ENCODE measurements at places on chromosomes 4 and X.

DNA sequence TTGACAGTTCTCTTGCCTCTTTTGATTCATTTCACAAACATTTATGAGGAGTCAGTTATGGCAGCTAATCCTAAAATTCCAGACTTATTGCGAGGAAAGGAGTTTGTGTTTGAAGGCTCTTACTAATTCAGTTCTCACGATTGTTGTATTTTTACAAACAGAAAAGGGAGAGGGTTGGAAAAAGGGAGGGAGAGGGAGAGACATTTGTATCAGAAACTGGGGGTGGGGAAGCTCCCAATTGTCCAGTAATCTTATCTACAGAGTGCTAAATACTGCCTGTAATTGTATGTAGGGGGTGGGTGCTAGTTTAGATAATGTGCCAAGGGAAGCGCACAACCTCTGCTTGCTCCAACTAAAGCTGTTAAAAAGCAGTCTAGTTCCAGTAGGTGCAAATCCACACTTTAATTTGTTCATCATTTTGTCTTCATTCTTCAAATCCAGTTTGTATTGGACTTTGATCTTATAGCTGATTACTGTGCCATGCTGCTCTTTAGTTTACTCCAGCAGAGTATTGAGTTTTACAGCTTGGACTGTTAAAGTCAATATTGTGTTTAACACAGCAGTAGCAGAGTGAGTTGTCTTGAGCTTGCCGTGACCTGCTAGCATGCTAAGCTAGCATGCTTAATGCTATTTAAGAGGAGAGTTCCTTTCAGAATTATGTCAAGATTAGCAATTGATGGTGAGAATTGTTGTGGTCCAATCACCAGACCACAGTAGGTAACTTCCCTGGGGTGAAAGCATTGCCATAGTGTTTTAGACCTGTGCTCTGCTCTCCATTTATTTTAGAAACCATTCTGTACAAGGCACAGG, 13.9 kb downstream of the FNIP2 start:
- no peak for DNase-seq
- no peaks in the 10 kb centered on the region for H3K27me3 ChIP-seq
- H3K36me3 ChIP-seq = no peaks in the 10 kb centered on the region
- H3K4me1 ChIP-seq = no peaks in the 10 kb centered on the region

DNA sequence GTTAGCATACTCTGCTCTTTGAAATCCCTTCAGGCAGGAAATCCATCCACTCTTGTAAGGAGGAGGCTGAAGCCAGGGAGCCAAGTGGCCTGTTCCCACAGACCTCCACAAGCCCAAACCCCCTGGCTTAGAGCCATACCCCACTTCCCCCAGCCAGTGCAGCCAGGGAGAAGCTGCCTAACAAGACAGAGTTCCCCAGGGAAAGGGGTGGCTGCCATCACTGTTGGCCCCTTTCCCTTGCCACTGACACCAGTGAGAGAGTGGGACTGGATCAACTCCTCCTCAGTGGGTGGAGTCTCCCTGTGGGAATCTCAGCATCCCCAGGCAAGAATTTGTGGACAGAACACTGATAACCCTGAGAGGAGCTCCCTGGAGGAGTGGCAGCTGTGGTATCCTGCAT, 389.4 kb downstream of the PABPC4L start:
- no peaks in the 10 kb centered on the region for H3K27me3 ChIP-seq
- DNase-seq = no peak
- no peak overlapping the region for H3K4me3 ChIP-seq
- no peaks in the 10 kb centered on the region for H3K4me1 ChIP-seq
- H3K27ac ChIP-seq = no peak overlapping the region

GRCh38 chrX:29665532-29665931, 549.8 kb upstream of the MAGEB2 start:
- no peaks in the 10 kb centered on the region for H3K36me3 ChIP-seq
- DNase-seq = no peak
- H3K4me1 ChIP-seq = no peaks in the 10 kb centered on the region
- H3K4me3 ChIP-seq = no peak overlapping the region

GRCh38 chr4:80322716-80323115, 12.8 kb upstream of the CFAP299 start:
- no peak for DNase-seq
- H3K4me3 ChIP-seq = no peak overlapping the region

- no peaks in the 10 kb centered on the region for H3K4me1 ChIP-seq
- no peak for DNase-seq
- H3K36me3 ChIP-seq = no peaks in the 10 kb centered on the region
- no peaks in the 10 kb centered on the region for H3K27me3 ChIP-seq
These were observed 170.0 kb upstream of the GYPA start for GRCh38 chr4:144310535-144310934.

DNA sequence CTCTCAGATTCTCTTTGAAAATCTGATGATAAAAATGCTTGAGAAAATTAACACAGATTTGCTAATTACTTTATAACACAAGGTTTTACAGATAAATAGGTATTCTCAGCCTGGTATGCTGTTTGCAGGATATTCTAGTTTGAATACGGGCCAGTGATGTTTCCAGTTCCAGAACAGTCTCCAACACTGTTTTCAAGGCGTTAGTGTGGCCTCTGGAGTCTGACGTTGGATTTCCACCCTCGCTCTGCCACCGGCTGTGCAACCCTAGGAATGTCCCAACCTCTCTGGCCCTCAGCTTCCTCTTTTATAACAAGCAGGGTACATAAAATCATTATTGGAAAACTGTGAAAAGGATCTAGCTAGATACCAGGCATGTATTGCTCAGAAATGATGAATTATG, 23.8 kb upstream of the CYP4V2 start:
- DNase-seq = no peak
- H3K36me3 ChIP-seq = no peaks in the 10 kb centered on the region
- H3K27me3 ChIP-seq = no peaks in the 10 kb centered on the region
- H3K27ac ChIP-seq = no peak overlapping the region

- no peak for DNase-seq
- no peaks in the 10 kb centered on the region for H3K36me3 ChIP-seq
- no peak overlapping the region for H3K27ac ChIP-seq
- no peaks in the 10 kb centered on the region for H3K27me3 ChIP-seq
- no peak overlapping the region for H3K4me3 ChIP-seq
- H3K4me1 ChIP-seq = no peaks in the 10 kb centered on the region
These were observed 357.2 kb upstream of the FAM241A start for GRCh38 chr4:111788099-111788498.

DNA sequence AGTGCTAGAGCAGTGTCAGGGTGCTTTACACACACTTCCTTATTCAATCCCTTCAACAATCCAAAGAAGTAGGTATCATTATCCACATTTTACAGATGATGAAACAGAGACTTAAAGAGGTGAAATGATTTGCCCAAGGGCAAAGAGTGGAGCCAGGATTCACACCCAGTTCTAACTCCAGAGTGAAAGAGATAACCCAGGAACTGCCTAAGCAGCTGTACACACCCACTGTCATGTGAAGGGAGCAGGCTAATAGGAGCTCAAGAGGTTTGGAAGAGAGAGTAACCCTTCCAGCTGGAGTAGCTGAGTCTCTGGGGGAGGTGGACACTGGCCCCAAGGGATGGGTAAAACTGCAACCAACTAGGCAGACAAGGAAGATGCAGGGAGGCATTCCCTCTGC, 92.5 kb downstream of the FBXL5 start:
- H3K36me3 ChIP-seq = peaks cover 23% of the 10 kb centered on the region
- H3K27ac ChIP-seq = no peak overlapping the region
- DNase-seq = no peak
- no peak overlapping the region for H3K4me3 ChIP-seq

DNA sequence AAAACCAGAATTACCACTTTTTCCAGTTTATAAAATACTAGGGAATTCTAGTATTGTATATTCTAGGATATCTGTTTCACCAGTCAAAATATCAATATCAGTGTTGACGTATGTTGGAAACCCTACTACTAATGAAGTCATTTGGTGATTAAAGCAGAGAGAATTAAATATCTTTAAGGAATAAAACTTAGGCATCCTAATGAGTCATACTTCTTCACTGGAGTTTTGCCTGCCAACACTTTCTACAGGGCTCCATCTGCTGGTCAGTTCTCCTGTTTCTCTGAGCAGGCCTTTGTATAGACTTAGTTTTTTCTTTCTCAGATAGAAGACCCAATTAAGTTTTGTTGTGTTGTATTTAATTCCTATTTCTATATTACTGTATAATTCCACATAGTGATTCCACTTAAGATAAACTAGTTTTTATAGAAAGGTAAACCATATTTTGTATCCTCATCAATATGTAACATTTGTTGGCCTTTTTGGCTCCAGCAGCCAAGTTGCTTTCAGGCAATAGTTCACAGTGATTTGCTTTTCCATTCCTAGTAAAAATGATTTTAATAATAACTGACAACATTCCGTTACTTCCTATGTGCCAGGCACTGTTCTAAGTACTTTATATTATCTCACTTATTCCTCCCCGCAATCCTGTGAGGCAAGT, 3.5 kb downstream of the AP1AR start:
- no peak overlapping the region for H3K27ac ChIP-seq
- no peaks in the 10 kb centered on the region for H3K27me3 ChIP-seq

DNA sequence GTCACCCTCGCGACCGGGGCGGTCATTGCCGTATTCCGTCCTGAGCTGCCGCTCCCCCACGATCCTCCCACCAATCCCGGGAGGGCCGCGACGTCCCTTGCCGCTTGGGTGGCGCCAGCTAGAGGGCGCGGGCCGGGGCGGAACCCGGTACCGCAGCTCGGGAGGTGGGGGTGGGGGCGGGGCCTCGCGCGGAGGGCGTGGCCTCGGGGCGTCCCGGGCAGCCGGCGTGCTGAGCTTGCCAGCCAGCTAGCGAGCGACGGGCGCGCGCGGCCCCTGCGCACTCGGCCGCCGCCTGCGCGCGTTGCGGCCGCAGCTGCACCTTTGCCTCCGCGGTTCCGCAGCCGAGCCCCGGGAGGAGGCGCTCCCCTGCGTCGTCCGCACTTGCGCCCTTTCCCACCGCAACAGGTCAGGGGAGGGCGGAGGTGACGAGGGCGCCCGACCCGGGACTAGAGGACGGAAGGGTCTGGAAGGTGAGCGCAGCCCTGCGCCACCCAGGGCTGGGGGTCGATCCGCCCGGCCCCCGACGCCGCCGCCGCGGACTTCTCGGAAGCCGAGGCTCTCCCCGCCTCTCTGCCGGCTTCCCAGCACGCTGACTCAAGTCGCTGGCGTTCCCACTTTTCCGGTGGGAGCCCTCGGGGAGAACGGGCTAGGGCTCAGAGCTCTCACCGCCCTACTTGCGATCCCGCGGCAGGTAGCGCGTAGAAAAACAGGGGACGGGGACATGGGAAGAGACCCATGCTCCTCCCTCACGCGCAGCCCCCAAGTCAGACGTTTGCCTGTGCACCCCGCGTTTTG, at the start of gene AFF1:
TSS of gene AFF1 (plus strand) at position 241 of the 795 bp plus-strand sequence. CDS start 13,523 bp downstream, outside the sequence.
- H3K27me3 ChIP-seq = no peaks in the 10 kb centered on the region
- peaks cover 4% of the 10 kb centered on the region for H3K36me3 ChIP-seq
- H3K4me1 ChIP-seq = peaks cover 51% of the 10 kb centered on the region
- peak within 1 kb of the TSS; percentile 98 for H3K4me3 ChIP-seq
- peak; percentile 91 for DNase-seq
- H3K27ac ChIP-seq = peak within 1 kb of the TSS; percentile 98

- H3K4me1 ChIP-seq = no peaks in the 10 kb centered on the region
- no peaks in the 10 kb centered on the region for H3K27me3 ChIP-seq
- no peaks in the 10 kb centered on the region for H3K36me3 ChIP-seq
- H3K27ac ChIP-seq = no peak overlapping the region
These were observed 38.9 kb downstream of the TRIML1 start for GRCh38 chr4:188177997-188178675.

DNA sequence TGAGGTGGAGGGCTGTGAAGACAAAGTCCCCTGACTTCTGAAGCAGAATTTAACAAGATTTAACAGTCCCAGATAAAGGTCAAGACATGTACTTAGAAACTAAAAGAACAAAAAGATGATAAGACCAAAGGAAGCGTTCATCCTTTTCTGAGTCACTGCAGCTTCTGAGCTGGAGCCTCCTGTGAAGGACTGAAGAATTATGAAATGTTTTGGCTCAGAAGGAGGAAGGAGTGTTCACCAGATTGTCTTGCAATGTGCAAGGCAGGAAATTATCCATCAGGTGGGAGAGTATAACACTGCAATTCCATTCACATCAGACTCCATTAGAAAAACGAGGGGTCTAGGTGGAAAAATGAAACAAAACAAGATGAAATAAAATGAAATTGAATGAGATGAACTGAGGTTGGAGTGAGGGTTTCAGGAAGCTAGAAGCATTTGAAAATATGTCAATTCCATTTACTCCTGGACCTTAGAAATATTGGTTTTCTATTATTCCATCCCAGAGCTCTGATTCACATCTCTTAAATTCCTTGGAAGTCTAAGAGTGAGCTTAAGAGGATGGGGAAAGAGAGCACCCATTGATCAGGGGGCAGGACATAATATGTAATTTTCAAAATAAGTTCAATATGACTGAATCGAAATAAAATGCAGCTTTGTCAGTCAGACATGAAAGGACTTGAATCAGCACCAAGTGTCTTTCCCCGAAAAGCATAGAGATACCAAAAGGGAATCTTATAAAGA, 186.1 kb upstream of the LNX1 start:
- no peak for DNase-seq
- H3K4me1 ChIP-seq = no peaks in the 10 kb centered on the region
- H3K27me3 ChIP-seq = no peaks in the 10 kb centered on the region
- no peak overlapping the region for H3K27ac ChIP-seq
- H3K4me3 ChIP-seq = no peak overlapping the region
- H3K36me3 ChIP-seq = no peaks in the 10 kb centered on the region

DNA sequence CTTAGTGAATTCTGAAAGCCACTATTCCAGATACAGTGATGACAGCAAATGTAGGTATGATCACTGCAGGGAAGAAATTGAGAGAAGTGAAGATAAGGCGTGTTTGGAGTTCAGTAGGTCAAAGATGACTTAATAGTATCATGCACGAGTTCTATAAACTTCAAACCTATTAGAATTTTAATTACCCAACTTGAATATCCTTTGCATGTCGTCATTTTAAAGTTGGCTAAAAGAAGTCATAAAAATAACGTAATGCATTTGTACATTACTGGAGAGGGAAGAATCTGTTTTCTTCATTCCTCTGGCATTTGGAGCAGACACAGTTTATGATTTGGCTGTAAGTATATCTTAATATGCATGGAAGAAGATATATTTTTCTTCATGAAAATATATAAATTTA, 68.6 kb upstream of the MXRA5 start:
- DNase-seq = no peak
- H3K36me3 ChIP-seq = no peaks in the 10 kb centered on the region
- H3K4me1 ChIP-seq = no peaks in the 10 kb centered on the region
- H3K27me3 ChIP-seq = no peaks in the 10 kb centered on the region
- no peak overlapping the region for H3K4me3 ChIP-seq

DNA sequence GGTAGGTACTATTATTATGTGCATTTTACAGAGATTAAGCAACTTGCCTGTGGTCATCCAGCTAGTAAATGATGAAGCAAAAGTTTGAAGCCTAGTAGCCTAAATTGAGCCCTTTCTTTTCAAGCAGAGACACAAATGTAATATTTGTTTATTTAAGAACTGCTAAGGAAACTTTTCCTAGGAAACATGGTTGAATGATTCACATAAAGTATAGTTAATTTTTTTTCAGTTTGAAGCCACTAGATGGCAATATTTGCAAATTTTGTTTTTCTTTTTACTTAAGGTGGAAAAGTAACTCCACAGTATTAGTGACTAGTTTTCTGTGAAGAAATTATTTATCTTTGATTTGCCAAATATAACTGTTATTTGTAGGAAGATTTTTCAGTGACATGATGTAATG, 52.8 kb upstream of the ANKRD17 start:
- H3K27me3 ChIP-seq = no peaks in the 10 kb centered on the region
- no peak for DNase-seq
- H3K36me3 ChIP-seq = no peaks in the 10 kb centered on the region
- no peak overlapping the region for H3K4me3 ChIP-seq
- no peaks in the 10 kb centered on the region for H3K4me1 ChIP-seq

Measured in right atrium auricular region (tissue), 2 donors.